ENCODE measurements at places on chromosomes 16 and 17. TPM values are rescaled to one million over a fixed set of nuclear protein-coding genes. Genes with fewer than 3 reads are reported as not detected.
A peak's percentile ranks its signal among the peaks of the same experiment; 100 is the strongest.

The RFFL gene
- 20.8 TPM for total RNA-seq

The CDK3 gene
- 0.72 TPM for total RNA-seq

The KRT12 gene
- not detected for total RNA-seq

The GCGR gene
- not detected for total RNA-seq

The NUDT21 gene
- total RNA-seq: 166 TPM

The SDK2 gene
- under 0.01 TPM for total RNA-seq

The RHBDL1 gene
- 0.72 TPM for total RNA-seq

The TP53TG3F gene
- not detected for total RNA-seq

GRCh38 chr17:48382989-48383388 is 47.0 kb downstream of the SKAP1 start:
- no peak for DNase-seq

- no peak for DNase-seq
These were observed 20.7 kb upstream of the CCL5 start for GRCh38 chr17:35900708-35901480.

DNA sequence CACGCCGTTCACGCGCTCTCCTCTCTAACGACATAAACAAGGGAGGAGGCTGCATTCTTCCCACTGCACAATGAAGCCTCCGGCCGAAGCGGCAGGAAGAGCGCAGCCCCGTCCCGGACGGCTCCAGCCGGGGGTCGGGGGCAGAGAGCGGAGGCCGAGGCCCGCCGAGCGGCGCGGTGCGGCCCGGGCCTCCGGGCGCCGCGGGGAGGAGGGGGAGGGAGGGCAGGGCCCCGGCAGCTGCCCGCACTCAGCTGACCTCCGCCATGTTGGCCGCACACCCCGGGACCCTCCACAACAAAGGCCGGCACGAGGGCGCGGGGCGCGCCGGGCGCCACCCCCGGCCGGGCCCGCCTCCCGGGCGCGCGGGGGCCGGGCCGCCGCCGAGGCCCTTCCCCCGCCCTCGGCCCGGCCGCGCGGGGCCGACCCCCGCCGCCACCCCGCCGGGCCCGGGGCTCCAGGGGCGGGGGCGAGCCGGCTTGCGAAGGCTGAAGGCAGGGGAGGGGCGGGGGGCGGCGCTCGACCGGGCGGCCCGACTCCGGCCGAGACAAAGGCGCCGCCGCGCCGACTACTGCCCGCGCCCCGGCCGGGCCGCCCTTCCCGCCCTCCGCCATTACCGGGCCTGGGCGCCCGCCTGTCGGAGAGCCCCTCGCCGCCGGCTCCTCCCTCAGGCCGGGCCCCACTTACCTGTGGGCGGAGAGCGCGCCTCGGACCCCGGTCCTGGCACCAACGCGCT is 527 bp downstream of the SIAH1 start:
- peak; percentile 40 for DNase-seq

GRCh38 chr16:72493716-72494415 is 321.9 kb upstream of the PMFBP1 start:
- peak; percentile 65 for DNase-seq

GRCh38 chr16:70437017-70437581 is 1.8 kb downstream of the ST3GAL2 start:
- peak; percentile 94 for DNase-seq

DNA sequence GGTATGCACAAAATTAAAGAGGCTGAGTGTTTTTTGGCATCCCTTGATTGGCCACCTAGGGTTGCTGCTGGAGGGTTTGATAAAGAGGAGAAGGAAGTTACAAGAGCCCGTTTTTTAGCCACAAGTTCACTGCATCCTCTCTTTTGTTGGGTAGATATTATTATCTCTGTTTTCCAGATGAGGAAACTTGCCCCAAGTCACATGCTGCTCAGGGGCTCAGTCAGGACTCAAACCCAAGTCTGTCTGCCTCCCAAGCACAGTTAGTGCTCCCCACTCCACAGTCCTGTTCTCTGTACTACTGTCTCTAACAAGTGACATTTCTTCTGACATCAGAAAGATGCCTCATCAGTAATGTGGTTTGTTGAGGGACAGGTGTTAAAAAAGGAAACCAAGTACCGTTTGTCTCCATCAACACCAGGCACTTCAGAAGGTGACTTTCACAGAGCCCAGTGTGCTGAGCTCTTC is 1.4 kb downstream of the NT5M start:
- DNase-seq: no peak

DNA sequence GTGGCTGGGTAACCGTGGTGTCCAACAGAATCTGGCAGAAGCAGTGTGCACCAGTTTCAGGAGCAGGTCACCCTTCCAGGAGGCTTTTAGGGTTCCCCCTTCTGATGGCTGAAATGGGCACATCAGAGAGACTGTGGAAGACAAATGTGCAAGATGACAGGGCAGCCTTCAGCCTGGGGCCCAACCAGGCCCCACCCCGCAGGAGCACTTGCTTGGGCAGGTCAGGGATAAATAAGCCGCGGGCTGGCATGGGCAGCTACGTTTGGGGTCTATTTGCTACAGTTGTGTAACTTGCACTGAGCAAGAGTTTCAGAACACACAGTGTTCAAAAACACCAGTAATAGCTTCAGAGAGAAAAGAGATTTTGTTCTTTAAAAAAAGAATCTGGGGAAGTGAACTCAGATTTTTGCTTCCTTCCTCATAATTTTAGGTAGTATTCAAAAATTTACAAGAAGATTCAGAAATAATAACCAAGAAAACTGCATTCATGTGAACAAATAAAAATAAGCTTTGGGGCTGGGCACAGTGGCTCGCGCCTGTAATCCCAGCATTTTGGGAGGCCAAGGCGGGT is 44.9 kb upstream of the BAHCC1 start:
- no peak for DNase-seq

DNA sequence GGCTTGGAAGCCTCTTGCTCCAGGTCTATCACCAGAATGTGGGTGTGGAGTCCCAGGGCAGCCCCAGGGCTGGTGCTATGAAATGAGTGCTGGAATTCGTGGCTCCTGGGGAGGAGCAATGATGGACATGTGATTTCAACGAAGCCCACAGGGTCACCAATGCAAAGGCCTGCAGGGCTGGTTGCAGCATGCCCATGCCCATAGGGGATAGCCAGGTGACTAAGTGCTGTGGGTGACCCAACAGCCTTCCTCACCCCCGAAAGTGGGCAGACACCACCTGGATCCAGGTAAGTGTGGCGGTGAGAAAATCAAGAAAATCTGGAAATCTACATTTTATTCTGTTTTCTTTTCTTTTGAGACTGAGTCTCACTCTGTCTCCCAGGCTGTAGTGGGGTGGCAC is 87.5 kb upstream of the GPRC5B start:
- no peak for DNase-seq

DNA sequence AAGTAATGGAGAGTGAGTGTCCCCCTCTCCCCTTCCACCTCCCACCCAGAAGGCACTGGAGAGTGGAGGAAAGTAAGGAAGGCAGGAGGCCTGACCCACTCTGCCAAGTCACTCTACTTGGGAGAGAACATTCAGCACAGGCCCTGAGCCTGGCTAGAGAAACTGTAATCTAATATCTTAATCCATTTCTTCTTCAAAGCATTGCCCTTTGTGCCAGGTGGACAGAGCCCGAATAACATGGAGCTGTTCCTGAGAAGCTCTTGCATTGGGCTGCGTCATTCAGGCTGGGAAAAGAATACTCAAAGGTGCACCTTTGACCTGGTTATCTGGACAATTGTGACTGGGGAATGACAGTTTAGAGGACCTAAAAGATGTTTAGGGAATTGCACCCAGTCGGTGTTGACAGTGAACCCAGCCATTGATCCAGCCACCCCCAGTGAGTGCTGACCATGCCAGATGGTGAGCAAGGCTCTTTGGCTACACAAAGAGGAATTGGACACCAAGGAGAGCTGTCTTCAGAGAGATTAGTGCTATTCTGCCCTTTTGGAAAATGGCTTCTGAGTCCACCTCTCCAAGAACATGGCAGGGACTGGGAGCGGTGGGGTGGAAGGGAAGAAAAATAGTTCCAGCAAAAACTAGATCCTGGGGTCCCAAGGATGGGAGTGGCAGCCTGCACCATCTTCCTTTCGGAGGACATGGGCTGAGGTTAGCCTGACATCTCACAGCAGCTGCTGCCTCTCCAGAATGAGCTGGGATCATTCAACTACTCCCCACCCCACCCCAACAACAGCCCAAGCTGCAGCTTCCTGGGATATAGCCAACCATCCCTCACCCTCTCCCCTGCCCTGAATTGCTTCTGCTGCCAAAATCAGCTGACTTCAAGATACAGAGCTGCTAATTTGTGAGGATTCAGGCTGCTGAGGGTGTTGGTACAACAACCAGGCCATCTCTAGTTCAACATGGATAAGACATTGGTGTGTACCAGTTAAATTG is 11.6 kb upstream of the NOG start:
- no peak for DNase-seq

Data from IMR-90 (cell line).